DMS153 (cell line): ENCODE measurements at places on chromosomes 4 and X.

DNA sequence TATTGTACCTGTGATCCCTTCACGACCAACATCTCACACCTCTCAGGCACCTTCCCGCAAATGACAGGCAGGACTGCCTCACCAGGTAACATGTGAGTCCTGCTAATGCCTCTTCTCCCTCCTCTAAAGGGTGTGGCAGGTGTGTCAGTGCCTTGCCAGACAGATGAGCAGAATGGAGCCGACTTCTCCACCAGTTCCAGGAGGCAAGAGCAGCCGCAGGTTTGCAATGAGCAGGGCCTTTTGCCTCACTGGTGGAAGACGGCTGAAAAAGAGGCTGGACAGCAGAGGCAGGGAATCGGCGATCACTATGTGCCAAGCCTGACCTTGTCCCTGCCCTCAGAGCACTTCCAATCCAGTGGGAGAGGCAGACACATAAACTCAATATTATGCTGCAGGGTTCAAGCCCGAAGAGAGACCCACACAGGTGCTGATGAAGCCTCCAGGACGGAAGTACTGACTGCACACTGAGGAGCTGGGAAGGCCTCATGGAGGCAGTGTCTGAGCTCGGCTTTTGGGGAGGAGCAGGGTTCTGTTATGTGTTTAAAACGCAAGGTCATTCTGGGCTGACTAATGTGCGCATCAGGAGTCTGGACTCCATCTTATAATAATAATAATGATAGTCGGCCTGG, 57.9 kb downstream of the C4orf50 start:
- DNase-seq: no peak

- DNase-seq: no peak
Measured at GRCh38 chrX:17038277-17038676, 91.8 kb downstream of the REPS2 start.

DNA sequence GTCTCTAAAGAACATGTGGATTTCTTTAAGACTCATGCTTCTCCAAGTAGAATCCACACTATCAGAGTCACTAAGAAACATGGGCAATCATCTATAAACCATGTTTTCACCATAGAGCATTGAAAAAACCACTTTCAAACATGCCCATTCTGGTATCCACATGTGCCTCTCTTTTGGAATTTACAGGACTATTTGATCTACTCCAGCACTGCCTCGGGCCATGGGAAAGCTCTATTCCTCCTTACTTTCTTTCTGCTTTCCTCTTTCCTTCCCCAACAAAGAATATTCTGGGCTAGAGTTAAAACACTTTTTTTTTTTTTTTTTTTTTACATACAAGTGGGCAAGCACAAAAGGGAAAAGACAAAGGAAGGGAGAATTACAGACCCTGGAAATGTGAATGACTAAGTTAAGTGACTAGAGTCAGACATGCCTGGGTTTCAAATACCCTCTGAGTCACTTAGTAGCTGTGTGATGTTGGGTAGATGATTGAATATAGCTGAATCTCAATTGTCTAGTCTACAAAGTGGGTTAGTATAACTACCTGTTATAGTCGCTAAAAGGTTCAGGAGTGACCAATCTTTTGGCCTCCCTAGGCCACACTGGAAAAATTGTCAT, 847.7 kb upstream of the INTU start:
- no peak for DNase-seq

GRCh38 chr4:113673450-113673849, 88.1 kb downstream of the CAMK2D start:
- no peak for DNase-seq

GRCh38 chr4:2417765-2418649, at the start of gene ZFYVE28:
Gene ZFYVE28, minus strand, starts transcription at chr4:2418645. Its CDS starts 322 bp downstream, at chr4:2418323.
- no peak for DNase-seq

DNA sequence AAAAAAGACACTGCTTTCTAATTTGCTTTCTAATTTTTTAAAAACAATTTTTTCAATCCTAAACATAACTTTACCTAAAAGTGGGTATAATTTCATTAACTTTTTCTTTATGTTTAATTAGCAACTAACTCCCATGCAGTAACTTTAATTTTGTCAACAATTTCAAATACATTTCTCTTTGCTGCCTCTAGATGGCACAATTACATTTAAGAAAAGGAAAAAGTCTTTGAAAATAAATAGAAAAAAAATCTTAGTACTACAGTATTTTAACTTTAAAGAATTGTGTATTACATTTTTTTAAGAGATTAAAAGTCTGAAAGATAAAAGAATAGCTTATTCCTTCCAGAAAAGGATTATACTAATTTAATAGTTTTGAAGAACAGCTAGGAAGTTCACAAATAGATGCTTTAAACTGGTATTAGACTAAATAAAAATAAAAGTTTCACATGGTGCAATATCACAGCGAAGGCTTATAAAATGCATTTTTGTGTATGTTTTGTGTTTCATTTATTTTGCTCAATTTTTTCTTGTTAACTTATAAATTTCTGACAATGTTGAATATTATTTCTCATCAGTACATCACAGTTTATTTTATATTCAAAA, 105.1 kb downstream of the ADGRA3 start:
- no peak for DNase-seq

- DNase-seq: no peak
Measured at GRCh38 chrX:151174581-151175282, 1.7 kb upstream of the GPR50 start.

DNA sequence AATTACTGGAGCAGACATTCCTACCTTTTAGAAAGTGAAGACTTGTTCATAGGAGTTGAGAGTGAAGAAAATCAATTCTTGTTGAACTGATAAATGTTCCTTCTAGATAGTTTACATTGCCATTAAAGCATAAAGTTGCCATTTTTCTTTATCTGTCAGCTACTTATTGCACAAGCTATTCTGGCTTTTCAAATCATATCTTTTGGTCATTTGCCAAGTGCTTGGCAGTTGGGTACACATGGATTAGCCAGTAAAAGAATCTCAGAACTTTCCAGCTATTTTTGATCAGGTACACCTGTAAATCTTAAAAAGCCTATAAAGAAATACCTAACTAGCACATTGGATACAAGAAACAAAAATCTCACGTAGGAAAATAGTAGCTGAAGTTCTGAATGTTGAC, 56.4 kb upstream of the PNPLA4 start:
- no peak for DNase-seq

- no peak for DNase-seq
Measured at GRCh38 chrX:23403849-23404248, 69.2 kb downstream of the PTCHD1 start.
